Choroid plexus epithelial cell (primary cell): ENCODE measurements at places on chromosomes 6 and 20.

- no peak for DNase-seq
Measured at GRCh38 chr6:119347466-119348095, 2.0 kb downstream of the MAN1A1 start.

- peak; percentile 35 for DNase-seq
Measured at GRCh38 chr6:105994118-105994590, 92.0 kb upstream of the PRDM1 start.

DNA sequence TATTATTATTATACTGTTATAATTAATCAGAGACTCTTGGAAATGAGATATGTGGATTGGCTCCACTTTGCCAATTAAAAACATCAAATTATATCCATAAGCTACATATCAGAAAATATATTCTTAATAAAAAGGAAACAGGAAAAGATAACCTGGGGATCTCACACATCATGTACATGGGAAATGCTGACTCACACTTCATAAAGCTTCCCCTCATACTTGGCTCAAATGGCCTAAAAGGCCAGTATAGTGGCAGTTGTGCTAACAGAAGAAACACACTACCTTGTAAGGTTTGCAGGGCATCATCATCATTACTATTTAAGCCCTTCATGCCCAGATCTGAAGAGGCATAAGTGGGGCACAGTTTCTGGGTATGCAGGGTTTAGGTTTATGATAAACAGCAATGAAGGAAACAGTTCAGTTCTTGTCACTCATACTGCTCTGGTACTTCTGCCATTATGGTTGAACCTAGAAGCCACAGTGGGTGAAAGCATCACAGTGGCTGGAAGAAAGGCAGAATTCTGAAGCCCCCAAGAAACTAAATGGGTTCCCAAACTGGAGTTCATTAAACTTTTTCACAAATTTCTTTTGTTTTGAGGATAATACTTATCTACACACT, 60.6 kb downstream of the BTBD9 start:
- DNase-seq: peak; percentile 44

- peak; percentile 94 for DNase-seq
Measured at GRCh38 chr20:47274401-47275108, 81.9 kb downstream of the ZMYND8 start.

DNA sequence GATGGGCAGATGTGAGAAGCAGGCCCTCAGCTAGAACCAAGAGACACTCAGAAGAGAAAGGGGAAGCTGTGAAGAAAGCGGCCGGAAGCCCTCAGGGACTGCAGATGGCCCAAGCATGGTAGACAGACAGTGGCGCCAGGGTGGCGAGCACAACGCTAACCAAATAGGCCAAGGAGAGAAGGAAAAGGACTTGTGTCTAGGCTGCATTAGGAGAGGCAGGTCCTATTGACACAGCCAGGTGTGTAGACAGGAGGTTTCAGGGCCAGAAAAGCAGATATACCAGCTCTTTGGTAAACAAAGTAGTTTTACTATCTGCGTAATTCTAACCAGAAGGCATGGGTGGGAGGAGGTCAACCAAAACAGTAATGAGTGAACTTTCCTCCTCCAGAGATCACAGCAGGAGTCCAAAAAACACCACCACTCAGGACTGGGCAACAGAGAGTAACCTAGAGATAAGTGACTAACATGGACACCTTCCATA, 15.8 kb upstream of the MAP7 start:
- DNase-seq: peak; percentile 39

GRCh38 chr20:10178727-10179313, 39.8 kb upstream of the SNAP25 start:
- no peak for DNase-seq

DNA sequence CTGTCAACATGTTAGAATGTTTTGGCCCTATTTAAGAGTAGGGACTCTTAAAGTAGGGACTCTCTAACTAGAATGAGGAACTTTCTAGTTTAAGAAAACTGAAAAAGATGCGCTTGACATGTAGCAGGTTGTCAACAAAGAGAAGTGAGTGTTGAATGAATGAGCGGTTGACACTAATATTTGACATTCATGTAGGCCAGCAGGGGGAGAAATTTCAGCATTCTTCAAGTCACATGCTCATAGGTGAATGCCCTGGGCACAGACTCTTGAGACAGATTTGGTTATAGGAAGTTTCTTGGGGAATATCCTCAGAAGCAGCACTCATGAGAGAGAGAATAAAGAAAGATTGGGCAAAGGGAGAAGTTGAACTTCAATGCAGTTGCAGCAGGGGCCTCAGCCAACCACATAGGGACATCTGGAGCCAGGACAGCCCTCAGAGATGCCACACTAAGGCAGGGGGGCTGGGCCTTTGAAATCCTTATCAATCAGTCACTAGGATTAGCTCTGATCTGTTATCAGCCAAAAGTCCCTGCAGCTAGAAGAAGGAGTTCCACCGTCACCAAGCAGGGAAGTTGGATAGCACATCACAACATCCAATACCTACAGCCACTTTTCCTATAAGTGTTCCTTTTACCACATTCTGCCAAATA, 145.1 kb upstream of the FKBP1C start:
- DNase-seq: no peak

DNA sequence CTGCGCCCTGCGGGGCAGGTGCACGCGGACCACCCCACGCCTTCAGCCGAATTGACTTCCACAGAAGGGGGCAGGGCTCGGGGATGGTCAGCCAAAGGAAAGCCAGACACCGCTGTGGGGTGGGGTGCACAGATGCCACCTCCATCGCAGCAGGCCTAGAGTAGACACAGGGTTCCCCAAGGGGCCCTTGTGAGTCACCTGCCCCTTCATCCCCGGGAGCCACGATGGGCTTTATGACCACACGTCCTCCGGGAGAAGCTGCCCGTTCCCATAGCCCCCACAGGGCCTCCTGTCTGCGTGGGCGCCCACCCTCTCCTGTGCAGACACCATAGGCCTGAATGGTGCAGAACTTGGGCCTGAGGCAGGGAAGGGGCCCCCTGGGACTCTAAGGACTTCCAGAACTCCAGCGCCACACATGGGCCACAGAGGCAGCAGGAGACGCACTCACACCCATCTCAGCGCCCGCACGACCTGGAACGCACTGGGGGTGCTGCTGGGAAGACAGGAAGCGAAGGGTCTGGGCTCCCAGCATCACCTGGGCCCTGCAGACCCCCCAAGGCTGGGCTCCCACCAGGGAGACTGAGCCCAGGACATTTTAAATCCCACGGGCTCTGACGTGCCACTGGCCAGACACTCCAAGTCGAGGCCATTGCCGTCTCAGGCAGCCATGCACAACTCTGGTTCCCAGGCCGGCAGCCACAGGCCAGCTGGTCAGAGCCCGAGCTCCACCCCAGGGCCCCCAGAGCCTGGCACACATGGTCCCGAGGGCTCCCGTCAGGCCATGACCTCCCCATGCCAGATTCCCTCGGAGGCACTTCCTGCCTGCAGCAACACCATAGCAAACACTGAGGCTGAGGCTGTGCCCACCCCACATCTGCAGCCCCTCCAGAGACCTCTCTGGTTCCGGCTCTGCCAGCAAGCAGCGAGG, 134.2 kb downstream of the DLL1 start:
- no peak for DNase-seq

DNA sequence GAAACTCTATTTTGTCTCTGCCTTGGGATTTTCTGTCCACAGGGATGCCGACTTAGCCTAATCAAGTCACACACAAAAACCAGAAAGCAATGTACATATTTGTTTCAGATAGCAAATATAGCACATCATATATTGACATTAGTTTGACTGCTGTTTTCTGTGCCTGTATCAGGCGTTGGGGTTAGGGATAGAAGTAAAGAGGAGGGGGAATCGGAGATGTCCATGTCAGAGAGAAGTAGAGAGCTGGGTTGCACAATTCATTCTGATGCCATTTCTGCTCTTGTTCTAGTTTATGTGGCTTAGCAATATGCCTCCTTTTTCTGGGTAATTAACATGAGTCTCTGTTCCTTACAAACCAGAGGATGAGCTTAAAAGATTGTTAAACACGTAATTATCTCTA, 14.7 kb upstream of the IPCEF1 start:
- DNase-seq: no peak

GRCh38 chr6:2562721-2563451, 187.8 kb downstream of the MYLK4 start:
- DNase-seq: no peak

DNA sequence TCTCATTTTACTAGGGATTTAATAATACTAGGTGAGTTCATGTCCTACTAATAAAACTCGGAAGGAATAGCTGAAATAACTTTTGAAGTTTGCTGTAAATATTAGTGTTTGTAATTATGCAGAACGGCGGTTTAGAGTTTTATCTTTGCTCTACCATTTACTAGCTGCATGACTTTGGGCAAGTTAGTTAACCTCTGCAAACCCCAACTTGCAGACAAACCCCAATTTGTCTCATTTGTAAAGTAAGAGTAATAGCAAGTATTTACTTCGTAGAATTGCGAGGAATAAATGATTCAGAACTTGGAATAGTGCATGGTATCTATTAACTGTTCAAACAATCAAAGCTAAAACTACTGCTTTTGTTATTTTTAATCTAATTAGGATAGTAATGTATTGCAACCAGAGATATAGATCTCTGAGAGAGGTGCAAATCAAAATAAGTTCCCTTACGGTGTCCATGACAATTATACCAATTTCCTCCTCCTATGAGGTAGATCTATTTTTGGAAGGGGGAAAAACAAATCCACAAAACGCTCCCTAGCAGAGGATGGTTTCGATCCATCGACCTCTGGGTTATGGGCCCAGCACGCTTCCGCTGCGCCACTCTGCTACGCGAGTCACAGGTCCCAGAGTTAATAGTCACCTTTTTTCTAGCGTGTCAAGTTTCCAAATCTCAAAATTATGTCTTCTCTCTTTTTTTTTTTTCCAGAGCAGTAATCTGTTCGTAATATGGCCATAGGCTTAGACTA, 35.1 kb upstream of the BTN3A2 start:
- peak; percentile 66 for DNase-seq

DNA sequence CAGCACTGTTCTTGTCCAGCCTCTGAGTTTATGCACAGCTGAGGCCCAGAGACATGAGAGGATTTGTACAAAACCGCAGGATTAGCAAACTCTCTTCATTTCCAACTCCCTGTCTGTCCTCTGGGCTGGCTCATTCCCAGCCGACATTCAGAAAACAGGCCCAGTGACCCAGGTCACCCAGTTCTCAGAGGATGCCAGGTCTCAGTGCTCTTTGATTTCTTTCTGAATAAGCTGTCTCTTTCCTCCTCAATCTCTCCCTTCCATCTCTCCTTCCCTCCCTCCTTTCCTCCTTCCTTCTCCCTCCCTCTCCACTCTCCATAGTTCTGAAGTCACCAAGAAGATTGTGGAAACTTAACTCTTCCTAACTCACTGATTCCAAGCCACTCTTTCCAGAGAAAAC, 372.7 kb upstream of the SULF2 start:
- peak; percentile 31 for DNase-seq

DNA sequence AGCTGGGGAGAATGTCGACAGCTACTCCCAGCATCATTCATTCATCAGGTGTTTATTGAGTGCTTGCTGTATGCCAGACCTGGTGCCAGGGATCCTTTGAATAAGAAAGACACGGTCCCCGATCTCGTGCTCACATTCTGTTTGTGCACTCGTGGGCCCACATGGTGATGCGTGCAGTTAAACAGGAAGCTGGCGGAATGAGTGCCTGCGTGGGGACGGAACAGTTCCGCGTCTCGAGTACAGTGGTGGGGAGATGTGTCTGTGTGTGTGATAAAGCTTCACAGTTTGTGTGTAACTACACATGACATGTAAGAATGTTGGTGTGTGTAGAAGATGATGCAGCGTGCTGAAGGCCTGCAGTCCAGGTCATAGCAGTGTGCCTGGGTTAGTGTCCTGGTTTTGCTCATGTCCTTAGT, 6.5 kb downstream of the RBM38 start:
- DNase-seq: no peak

- peak; percentile 5 for DNase-seq
Measured at GRCh38 chr6:168826726-168827585, 386.0 kb downstream of the SMOC2 start.

- DNase-seq: peak; percentile 41
Measured at GRCh38 chr6:84977363-84977705, 212.9 kb upstream of the TBX18 start.

- no peak for DNase-seq
Measured at GRCh38 chr6:14856177-14856576, 389.7 kb upstream of the JARID2 start.

DNA sequence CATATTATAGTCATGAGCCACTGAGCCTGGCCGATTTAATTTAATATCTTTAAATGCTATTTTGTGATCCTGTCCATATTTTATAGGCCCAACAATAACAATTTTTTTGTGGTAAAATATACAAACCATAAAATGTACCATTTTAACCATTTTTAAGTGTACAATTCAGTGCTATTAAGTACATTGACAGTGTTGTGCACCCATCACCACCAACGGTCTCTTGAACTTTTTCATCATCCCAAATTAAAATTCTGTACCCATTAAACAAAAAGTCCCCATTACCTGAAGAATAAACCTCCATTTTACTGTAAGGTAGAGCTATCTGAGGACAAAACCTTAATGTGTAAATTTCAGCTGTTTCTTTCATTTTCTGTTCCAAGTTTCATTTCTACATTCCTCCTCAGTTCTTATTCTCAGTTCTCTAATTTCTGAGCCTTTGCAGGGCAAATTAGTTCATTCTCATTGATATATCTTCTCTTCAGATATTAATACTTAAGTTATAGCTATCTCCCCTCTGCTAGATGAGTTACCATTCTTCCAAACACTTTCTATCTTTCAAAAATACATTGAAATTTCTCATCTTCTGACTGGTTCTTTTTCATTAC, 10.3 kb downstream of the MTO1 start:
- no peak for DNase-seq

GRCh38 chr6:121506761-121507754, 71.6 kb downstream of the GJA1 start:
- DNase-seq: peak; percentile 84

- DNase-seq: peak; percentile 60
Measured at GRCh38 chr6:26516481-26517427, 16.7 kb downstream of the BTN1A1 start.

GRCh38 chr6:31861150-31861549, 1.5 kb downstream of the NEU1 start:
- DNase-seq: no peak

- DNase-seq: no peak
Measured at GRCh38 chr6:28553986-28554881, 28.6 kb downstream of the GPX5 start.

- no peak for DNase-seq
Measured at GRCh38 chr20:4677846-4678245, 43.9 kb upstream of the PRND start.

GRCh38 chr6:83514866-83515466, 2.6 kb downstream of the PRSS35 start:
- peak; percentile 85 for DNase-seq

GRCh38 chr6:101747716-101748115, 354.2 kb downstream of the GRIK2 start:
- peak; percentile 28 for DNase-seq

GRCh38 chr6:21928827-21929226, 335.3 kb downstream of the SOX4 start:
- DNase-seq: no peak
